ENCODE measurements at places on chromosomes 7 and 10.

DNA sequence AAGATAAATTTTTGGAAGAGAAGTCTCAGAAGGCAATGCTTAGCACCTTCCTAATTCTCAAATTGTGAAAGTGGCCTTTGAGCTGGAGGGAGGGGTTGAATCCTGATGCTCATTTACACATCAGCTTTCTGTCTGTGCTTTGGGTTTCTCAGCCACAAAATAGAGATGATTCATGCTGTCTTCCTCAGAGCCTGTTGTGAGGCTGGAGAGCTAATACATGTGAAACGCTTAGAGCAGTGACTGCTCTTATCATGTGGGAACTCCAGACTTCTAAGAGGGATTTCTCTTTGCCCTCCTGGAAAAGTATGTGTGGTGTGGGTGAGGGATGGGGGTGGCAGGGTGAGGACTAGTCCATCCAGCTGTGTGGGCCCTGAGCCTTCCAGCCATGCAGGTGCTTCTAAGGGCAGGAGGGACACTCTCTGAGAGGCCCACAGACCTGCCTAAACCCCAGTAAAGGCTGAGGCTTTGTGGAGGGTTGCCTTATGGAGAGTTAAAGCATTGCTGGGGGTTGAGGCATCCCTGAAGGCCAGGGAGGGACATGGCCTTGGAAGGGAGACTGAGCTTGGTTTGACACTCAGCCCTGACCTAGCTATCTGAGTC, 4.8 kb upstream of the EVX1 start:
- no peak for DNase-seq

DNA sequence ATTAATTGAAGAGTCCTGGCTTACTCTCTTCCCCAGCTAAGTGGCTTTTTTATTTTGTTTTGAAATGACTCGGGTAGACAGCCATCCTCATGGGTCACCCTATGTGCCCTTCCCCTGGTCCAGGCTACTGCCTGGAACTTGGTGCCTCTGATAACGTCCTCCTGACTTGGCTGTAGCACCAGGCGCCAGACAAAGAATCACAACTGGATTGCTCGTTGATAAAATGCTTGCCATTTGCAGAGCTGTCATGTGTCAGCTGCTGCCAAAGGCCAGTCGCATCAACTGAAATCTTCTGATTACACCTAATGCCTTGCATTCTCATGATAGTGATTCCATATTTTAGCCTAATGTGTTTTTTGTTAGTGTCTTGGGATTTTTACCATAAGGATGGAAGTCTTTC, 27.4 kb upstream of the ABLIM1 start:
- DNase-seq, result no peak

DNA sequence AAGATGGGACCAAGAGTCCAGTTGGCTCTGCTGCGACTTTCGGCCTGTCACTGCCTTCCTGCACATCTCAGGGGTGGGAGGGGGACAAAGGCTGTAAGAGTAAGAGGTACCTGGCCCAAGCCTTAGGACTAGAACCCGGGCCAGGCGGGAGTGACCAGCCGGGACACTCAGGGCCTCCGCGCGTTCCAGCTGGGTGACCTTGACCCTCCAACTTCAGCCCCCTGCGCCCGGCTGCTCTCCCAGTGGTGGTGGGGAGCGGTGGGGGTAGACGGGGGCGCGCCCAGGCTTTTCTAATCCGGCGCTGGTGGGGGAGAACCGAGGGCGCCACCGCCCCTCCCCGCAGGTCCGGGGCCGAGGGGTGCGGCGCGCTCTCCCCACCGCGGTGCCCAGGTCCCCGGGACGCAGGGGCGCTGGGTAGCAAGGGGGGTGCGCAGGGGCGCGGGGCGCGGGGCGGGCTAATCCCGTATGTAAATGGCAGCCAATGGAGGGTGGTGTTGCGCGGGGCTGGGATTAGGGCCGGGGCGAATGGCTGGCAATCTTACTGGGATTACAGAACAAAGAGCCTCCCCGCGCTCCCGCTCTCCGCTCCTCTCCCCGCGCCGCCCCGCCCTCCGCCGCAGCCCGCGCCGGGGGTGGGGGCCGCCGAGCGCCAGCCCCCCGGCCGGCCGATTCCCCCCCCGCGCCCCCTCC, at the start of gene GTF2IRD1:
TSS of gene GTF2IRD1 (plus strand) at position 585 of the 690 bp plus-strand sequence. CDS start 54,175 bp downstream, outside the sequence.
- no peak for DNase-seq

GRCh38 chr7:43735802-43736603, 6.7 kb upstream of the COA1 start:
- DNase-seq, result no peak

- no peak for DNase-seq
Observed at GRCh38 chr10:69374242-69374641, 42.5 kb downstream of the TACR2 start.

- DNase-seq, result no peak
Observed at GRCh38 chr10:71737834-71738197, 18.2 kb upstream of the C10orf105 start.

- no peak for DNase-seq
Observed at GRCh38 chr7:155965010-155965409, 152.7 kb upstream of the SHH start.

GRCh38 chr10:87646935-87647334, 12.7 kb upstream of the PAPSS2 start:
- no peak for DNase-seq

GRCh38 chr7:11175887-11176286, 202.2 kb downstream of the PHF14 start:
- DNase-seq, result no peak

GRCh38 chr7:155198901-155199845, 98.5 kb upstream of the INSIG1 start:
- DNase-seq, result no peak

DNA sequence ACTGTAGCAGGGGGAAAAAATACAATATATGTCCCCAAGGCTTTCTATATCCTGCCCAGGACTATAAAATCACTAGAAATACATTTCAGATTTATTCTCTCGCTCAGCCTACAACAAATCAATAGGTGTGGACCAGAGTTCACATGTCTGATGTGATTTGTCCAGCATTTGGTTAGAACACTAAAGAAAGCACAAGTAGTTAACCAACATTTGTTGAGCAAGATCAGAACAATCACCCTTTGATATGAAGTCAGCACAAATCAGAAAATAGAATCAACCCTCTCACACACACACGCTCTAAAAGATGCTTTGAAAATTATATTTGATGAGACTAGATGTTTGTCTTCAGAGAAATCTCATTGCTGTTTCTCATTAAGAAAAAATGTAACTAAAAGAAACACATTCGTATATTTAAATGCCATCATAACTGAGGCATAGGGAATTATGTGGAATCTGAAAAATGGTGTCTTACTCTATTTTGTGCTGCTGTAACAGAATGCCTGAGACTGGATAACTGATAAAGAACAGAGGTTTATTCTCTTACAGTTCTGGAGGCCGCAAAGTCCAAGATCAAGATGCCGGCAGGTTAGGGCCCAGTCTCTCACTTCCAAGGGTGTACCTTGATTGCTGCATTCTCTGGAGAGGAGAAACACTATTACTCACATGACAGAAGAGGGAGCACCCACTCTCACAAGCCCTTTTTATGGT, 10.5 kb downstream of the AKR1D1 start:
- no peak for DNase-seq

DNA sequence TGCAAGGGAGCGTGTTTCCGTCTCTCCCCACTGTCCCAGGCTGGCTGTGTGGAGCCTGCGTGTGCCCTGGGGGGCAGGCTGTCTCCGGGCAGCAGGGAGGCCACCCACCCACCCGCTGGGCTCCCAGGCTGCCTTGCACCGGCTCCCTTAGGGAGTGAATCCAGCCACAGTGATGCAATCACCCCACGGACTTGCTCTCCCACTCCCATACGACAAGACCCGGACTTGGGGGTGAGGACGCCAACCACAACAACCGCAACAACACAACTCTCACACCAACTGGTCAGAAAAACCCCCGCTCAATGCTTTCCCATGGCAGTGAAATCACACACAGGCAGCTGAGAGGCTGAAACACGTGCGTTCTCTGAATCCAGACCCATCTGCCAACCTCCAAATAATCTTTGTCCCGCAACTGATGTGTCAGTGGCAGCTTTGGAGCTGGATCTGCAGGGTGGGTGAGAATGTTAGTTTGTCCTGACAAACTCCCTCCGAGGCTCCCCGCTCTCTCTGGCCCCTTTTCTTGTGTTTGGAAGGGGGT, 62.7 kb upstream of the DDC start:
- DNase-seq, result no peak

- no peak for DNase-seq
Observed at GRCh38 chr7:9231630-9232121, 798.3 kb downstream of the NXPH1 start.

GRCh38 chr7:81775560-81775959, 5.7 kb upstream of the HGF start:
- no peak for DNase-seq

GRCh38 chr10:93199191-93199751, 125.6 kb downstream of the CYP26A1 start:
- DNase-seq, result no peak

DNA sequence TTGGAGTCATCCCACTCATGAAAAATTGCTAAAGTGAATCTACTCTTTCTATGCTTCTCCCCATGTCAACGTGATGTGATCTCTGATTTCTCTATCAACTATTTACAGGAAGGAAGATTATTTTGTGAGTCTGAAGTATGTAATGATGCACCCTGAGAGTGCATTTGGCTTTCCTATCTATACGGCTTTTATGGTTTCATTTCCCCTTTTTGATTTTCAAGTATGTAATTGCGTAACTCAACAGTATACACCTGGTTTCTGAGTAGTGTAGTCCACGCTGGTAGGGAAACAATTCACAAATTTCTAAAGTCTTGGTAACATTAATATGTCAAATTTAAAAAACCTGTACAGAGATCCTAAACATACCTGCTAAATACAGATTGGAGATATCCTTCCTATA, 194.7 kb upstream of the SEMA3A start:
- DNase-seq, result peak; percentile 56

GRCh38 chr10:239109-239508, 103.9 kb downstream of the ZMYND11 start:
- DNase-seq, result no peak

DNA sequence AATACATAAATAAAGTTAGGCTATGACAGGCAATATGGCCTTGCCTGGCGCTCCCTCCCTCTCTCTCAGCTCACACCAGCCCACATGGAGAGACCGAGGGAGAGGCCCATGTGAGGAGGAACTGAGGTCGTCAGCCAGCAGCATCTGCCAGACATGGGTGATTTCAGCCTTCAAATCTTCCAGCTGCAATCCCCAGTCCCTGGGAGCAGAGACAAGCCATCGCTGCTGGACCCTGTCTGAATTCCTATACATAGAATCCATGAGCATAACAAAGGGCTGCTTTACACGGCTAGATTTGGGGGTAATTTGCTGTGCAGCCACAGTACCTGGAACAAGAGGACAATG, 35.6 kb downstream of the ANKRD16 start:
- no peak for DNase-seq
